ENCODE measurements at places on chromosomes 12 and 14.

DNA sequence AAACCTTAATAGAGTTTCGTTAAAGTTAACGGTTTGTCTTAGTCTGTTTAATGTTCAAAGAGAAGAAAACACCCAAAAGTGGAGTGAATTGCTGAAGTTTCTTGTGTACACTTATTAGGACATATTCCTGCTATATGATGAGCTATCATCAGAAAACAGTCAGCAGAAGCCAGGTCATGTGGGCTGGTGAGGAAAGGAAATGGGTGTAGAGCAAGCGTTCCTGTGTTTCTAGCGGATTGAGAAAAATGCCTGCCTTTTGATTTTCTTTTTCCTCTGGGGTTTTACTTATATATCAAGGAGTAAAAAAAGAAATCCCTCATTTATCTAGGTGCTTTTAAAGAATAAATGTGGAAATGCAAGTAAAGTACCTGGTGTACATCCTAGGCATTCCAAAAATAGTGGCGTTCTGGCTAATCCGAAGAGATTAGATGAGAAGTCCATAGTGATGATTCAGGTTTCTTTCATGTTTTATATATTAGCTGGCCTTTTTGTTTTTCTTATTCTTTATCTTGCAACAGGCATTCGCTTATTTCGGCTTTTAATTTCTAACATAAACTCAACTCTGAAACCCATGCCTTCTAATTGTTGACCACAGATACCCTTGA, 50.7 kb downstream of the FLRT2 start:
- DNase-seq: no peak

DNA sequence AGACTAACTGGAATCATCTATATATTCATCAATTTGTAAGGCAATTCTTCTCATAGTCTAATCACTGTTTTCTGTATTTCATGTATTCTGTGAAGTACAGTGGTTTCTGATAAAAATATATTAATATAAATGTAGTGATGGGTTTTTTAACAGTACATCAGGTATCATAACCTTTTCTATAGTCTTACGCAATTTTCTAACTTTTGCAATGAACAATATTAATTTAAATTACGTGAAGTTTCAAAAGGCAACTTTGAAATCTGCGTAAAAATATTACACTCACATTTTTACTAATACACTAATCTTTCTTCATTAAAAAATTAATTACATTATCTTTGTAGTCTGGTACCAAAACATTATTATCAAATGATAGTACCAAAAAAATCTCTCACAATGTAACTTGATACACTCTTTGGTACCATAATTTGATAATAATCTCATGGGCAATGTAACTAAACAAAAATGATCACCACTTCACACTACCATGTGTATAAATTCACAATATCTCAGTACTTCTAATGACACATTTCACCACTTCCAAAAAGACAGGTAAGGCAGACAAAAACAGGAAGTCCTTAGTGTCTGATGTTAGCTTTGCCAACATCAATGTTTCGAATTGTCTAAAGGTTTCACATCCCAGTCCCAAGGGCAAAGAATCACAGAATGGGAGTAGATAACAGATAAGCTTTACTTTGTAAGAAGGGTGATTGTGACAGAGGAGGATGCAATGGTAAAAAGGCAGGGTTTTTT, 8.7 kb downstream of the DNAI7 start:
- DNase-seq: no peak

- no peak for DNase-seq
These were observed 20.4 kb downstream of the SAV1 start for GRCh38 chr14:50647753-50648152.

- no peak for DNase-seq
These were observed 3.4 kb downstream of the CYP46A1 start for GRCh38 chr14:99687284-99688209.

GRCh38 chr14:33567731-33568130, 383.1 kb downstream of the EGLN3 start:
- DNase-seq: no peak

GRCh38 chr14:29773990-29774389, 153.7 kb downstream of the PRKD1 start:
- no peak for DNase-seq

GRCh38 chr12:13536219-13536910, 339.8 kb downstream of the EMP1 start:
- no peak for DNase-seq

DNA sequence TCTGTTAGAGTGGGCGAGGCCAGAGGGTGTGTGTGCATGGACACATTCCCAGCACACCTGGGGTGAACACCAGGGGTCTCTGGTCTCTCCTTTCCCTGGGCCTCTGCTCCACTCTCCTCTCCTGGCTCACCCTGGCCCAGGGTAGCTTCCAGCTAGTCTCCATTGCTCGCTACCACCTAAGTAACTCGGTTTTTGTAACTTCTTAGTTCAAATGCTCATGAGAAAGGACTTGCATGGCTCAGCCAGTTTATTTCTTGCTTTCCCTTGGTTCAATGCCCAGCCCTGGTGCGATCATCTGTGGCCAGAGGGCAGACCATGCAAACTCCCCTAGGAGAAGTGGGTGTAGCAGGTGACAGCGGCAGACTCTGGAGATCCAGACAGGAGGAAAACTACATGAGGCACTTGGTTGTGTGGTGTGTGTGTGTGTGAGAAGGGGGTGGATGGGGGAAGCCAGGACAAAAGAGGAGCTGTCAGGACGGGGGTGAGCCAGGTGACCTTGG, 8.9 kb upstream of the ACVR1B start:
- DNase-seq: no peak

DNA sequence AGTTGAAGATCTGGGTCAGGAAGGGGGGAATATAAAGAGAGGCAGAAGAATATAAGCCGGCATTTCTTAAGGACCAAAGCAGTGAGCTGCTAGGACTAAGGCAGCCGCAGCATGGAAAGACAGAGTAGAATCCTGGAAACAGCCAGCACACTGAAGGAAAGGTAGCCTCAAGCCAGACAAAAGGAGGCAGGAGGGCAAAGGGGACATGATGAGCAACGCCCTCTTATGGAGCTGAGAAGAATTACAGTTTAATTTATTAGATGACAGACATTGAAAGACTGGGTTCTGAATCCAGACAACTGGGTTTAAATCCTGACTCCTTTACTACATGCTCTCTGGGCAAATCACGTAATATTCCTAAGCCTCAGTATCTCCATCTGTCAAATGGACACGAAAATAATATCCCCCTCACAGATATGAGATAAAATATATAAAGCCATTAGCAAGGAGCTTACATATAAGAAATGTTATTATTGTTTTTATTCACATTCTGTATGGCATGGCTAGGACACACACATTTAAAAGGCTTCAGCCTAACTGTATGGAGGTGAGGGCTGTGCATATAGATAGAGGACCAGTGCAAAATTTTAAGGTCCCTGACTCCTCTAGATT, 8.1 kb upstream of the PCED1B start:
- no peak for DNase-seq

DNA sequence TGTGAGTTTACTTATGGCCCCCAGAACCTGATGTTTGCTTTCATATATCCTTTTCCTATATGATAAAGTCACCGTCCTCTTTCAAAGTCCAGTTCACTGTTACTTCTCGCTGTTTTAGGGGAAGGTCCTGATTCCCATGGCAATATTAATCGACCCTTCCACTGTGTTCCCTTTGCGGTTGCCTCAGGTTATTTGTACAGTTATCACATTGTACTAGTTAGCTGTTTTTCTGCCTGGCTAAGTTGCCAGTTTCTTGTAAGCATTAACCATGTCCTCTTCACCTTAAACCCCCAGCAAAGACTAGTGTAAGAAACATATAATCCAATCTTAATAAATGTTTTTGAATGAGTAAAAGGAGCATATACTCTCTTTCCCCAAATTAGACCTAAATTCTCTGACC, 115.0 kb upstream of the PPFIA2 start:
- no peak for DNase-seq

GRCh38 chr12:64663015-64663414, 52.7 kb downstream of the RASSF3 start:
- DNase-seq: no peak

GRCh38 chr12:63508543-63508942, 159.8 kb downstream of the DPY19L2 start:
- DNase-seq: no peak

GRCh38 chr14:94933486-94933885, 163.6 kb upstream of the GSC start:
- no peak for DNase-seq

- no peak for DNase-seq
These were observed 26.0 kb upstream of the TSPAN8 start for GRCh38 chr12:71183846-71184245.

GRCh38 chr12:14578646-14579045, 11.0 kb upstream of the PLBD1 start:
- DNase-seq: no peak

DNA sequence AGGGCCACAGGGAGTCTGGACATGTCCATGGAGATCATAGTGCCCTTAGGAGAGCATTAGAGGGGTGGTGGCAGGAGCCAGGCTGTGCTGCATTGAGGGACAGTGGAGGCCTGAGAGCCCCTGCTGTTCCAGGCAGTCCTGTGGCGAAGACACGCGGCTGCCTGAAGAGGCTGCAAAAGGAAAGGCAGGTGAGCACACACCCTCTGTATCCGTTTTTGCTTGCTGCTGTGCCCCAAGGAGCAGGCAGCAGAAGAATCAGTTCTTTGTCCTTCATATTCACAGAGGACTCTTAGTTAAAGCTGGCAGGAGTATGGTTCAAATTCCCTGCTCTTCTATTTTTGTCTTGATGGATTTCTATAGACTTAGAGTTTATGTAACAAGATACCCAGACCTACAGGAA, 4.5 kb downstream of the SLC35E3 start:
- no peak for DNase-seq
